H1 (cell line): ENCODE measurements at places on chromosomes 4 and X. TPM values are rescaled to one million over a fixed set of nuclear protein-coding genes. Genes with fewer than 3 reads are reported as not detected.

The PTCHD1 gene
- 2.4 and 3.3 TPM in 2 replicates for total RNA-seq

The CPZ gene
- total RNA-seq: 28.8 and 31.5 TPM in 2 replicates

- DNase-seq: no peak
These were observed 1.5 kb upstream of the NDNF start for GRCh38 chr4:121073672-121074381.

GRCh38 chrX:132983496-132983895 is 25.1 kb upstream of the HS6ST2 start:
- no peak for DNase-seq

GRCh38 chrX:140766024-140766611 is 56.6 kb downstream of the LINC00632 start:
- peak; percentile 53 for DNase-seq
